ENCODE measurements at places on chromosomes 7 and 10.

- DNase-seq, result no peak
These were observed 1.1 kb downstream of the KEL start for GRCh38 chr7:142960955-142961512.

DNA sequence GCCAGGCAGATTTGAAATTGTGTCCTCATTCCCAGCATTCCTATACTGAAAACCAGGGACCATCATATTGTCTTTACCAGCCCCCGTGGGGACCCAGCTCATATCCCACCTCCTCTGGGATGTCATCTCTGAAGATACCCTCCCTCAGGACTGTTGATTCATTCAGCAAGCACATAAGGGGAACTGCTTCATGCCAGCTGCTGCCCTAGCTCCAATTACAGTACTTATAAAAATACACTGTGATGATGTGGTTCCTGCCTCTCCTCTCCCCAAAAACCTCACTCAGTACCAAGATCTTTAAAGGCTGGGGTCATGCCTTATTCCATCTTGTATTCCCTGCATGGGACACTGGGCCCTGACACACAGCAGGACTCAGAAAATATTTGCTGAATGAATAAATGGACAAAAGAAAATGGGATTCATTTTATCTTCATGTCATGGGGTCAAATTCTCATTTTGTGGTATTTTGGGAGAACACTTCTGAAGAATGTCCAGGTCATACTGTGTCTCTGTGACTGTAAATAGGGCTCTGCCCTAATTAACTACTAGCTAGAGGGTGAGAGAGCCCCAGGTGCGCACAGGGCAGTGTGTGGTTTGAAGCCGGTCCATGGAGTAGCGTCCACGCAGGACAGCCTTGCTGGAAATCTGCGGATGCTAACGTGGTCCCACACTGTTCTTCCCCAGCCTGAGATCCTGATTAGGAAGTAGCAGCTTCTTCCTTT, 29.0 kb upstream of the DAGLB start:
- DNase-seq, result no peak

- DNase-seq, result no peak
These were observed 166.2 kb downstream of the LYZL1 start for GRCh38 chr10:29455095-29455494.

DNA sequence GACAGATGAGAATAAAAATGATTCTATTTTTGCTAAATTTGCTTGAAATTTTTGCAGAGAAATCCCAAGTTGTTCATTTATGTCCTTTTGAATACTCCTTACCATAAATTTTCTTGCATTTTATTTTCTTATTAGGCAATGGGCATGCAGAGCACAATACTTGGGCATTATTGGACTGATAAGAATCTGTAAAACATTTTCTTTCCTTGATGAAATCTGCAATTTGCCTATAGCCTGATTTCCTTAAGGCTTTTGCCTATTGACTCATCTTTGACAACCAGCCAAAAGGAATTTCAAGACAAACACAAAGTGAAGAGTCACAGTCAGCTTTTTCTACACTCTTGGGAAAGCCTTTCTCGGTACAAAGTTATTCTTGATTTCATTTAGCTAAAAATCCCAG, 30.5 kb upstream of the GNAT3 start:
- DNase-seq, result no peak

- DNase-seq, result peak; percentile 7
These were observed 37.7 kb downstream of the ASB13 start for GRCh38 chr10:5628451-5629302.

GRCh38 chr7:148527717-148528168, 62.8 kb upstream of the C7orf33 start:
- DNase-seq, result no peak

DNA sequence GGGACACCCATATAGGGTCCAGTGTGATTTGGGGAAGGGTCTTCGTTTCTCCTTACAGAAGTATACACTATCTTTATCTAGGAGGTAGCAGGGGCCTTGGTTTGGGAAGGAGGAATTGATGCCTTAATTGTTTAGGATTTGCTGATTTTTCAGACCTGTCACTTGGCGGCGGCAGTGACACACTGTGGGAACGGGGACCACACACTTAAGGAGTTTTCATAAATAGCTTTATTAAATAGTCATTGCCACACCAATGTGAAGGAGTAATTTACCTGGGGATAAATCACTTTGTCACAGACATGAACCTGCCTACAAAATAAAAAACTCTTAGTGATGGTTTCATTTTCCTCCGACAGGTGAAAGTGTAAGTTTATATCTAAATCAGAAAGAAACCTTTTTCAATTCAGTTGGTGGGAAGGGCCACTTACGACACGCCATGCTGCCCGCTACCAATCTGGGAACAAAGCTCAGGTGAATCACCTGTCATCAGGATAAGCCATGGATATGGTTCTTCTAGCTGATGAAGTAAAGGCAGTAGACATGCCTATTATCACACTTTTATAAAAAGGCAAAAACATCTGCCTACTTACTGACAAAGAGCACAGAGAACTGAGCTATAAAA, 12.3 kb upstream of the ENO4 start:
- no peak for DNase-seq

DNA sequence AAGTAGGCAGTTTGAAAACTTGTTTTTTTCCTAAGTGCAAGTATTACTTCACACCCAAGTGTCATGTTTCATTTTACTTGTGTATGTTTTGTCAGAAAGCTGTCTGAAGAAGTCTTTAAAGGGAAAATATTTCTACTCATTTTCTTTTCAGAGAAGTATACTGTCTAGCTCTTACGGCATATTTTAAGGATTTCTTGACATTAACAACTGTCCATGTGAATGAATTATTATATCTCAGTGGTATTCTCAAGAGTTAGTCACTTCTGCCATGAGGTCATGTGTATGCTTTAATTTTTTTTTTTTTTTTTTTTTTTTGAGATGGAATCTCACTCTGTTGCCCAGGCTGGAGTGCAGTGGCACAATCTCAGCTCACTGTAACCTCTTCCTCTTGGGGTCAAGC, 229.5 kb downstream of the BICC1 start:
- no peak for DNase-seq

DNA sequence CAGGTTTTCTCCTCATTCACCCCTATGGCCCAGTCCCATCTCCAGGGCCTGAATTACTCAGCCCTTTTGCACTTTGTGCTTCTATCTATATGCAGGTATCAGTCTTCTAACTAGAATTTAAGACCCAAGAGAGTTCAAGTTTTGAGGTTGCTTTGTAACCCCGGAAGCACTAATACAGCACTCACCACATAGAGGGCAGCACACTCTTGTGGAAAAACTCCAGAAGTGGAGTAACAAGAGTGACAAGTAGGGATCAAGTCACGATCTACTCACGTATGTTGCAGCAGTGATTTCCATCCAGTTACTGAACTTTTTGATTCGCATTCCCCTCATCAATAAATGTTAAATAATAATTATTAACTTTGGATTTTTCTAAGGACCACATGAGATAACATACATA, 151.0 kb downstream of the CHCHD3 start:
- no peak for DNase-seq

DNA sequence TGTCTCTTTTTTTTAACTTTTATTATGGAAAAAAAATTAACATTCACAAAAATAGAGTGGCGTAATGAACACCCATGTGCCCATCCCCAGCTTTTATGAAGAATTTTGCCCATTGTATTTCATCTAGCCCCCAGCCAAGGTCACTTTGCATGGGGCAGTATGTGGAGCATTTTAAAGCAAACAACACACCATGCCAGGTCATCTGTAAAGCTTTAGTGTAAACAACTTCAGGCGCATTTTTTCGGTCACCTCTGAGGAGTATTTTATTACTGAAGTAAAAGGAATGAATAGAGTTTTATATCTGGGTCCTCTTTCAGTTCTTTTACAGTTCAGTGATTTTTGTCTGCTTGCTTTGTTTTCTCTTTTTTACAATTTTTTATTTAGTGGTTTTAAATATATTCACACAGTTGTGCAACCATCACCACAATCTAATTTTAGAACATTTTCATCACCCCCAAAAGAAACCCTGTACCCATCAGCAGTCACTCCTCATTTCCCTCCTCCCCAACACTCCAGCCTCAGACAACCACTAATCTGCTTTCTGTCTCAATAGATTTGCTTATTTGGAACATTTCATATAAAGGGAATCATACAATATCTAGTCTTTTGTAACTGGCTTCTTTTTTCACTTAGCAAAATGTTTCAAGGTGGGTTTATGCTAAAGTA, 87.9 kb downstream of the SLC37A3 start:
- no peak for DNase-seq

DNA sequence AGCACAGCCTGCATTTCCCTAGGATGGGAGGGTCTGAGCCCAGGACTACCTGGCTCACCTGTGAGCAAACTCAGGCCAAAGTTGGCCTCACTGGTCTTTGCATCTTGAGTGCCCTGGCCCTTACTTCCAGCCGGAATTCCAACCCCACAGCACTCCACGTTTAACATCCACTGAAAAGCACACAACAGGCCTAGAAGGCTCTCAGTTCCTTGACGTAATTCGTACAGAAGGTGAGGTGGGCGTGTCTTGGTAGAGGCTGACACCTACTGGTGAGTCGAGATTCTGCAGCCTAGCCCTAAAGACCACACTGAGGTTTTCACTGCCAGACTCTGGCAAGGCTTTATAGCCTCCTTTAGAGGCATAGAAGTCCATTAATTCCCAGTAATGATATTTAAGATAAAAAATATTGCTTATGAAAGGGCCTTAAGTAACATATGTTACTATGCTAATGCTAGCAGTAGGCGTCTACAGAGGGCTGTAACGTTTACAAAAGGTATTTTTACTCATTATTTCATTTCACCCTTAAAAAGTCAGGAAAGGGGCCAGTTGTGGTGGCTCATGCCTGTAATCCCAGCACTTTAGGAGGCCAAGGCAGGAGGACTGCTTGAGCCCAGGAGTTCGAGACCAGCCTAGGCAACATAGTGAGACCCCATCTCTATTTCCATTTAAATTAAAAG, 95.8 kb downstream of the HIP1 start:
- DNase-seq, result no peak

DNA sequence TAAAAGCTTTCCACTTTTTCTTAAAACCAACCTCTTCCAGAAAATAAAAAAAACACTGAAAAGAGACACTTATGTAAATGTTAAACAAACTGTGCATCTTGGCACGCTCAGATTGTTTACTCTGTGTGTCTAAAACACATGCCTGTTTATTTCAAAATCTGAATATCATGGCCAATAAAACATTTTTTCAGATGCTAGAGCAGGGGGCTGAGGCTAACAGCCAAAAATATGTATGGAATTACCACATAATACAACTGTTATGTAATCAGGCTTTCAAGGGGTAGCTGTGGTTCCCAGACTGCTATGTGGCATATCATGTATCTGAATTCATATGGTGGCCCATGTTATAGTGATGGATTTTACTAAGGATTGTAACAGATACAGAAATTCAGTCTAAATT, 130.4 kb downstream of the HIBADH start:
- DNase-seq, result no peak

DNA sequence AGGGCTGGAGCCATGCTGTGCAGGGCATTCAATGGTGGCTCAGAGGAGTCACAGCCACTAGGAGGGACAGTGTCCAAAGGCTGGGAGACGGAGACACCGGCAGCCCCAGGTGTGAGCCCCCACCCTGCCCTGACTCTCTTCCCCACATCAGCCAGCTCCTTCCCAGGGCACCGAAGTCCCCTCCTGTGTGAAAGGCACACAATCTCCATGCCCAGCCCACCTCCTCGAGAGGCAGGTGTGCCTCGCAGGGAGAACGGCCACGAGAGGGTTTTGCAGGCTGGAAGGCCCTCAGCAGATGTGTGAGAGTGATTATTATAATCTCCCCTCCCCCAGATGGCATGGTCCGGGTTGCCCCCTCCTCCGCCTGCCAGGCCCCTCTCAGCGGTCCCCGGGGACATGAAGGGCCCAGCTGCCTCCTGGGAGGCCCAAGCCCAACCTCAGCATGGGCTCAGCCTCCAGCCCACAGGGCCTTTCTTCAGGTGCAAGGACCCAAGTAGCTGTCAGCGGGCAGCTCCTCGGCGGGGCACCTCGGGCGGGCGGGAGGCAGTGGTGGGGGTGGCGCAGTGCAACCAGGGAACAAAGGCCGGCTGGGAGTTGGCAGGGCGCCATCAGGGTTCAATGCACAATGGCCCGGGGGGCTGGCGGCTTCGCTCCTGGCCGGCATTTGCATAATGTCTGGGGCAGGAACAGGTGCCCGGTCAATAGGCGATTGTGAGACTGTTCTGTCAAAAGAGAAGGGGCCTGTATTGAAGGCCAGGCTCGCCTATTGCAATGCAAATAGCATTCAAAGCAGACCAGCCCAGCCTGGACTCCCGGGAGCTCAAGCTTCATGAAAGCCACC, 155.3 kb upstream of the ZMIZ1 start:
- peak; percentile 84 for DNase-seq

DNA sequence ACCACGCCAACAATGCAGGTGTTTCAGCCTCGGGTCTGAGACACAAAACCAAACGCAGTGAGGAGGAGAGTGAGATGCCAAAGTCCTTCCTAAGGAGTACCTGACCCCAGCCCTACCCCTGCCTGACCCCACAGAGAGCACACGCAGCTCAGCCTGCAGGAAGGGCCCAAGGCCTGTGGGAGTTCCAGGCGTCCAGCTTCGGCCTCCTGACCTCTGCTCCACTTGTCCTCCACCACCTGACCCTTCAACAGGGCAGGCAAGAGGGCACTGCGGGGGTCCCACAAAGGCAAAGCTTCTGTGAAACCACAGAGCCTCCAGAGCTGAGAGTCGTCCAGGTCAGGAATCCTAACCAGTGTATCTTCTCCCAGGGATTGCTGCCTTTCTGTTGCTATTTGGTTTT, 122.0 kb upstream of the PPP2R2D start:
- no peak for DNase-seq

DNA sequence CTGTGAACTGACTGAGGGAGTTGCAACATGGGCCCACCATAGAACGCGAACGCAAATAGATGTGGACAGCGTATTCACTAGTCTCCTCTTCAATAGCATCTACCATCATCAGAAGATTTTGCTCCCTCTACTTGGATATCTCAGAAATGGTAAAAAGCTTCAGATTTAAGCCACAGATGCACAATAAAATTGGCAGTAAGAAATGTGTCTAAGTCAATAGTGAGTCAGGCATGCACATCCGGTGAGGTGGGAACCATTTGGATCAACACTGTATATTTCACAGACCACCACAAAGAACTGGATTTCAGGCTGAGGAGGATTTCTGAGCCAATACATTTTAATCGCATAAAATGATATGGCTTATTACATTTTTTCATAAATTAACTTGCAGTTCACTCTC, 111.5 kb upstream of the ADAM12 start:
- no peak for DNase-seq

DNA sequence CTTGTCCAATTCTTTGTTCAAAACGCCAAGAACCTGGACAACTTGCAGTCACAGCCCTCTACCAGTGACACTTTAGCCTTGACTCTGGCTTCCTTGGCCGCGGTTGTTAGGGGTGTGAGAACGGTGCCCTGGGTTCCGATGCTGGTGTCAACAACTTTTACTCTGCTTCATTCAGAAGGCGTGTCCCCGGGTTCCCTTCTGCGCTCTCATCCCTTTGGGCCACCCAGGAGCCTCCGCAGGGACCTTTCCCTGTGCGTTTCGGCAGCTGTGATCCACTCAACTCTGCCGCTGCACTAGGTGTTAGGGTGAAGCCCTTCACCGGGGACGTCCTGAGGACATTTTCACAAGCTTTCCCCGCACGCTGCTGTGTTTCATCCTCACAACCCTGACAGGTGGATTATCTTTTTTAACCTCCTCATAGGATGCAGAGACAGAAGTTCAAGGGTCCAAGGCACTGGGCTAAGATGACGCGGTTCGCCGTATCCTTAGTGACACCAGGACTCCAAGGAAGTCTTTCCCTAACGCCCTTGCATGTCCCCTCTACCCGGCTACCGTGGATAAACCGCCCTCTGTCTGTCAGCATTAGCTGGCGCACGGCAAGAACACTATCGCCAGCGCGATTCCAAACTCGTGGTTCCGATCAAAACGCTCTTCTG, 133.5 kb upstream of the SHH start:
- no peak for DNase-seq

Measured in NCI-H774 (cell line).